Prostate gland (tissue), 2 donors: ENCODE measurements at places on chromosomes 1 and 21. TPM values are rescaled to one million over a fixed set of nuclear protein-coding genes. Genes with fewer than 3 reads are reported as not detected.

DNA sequence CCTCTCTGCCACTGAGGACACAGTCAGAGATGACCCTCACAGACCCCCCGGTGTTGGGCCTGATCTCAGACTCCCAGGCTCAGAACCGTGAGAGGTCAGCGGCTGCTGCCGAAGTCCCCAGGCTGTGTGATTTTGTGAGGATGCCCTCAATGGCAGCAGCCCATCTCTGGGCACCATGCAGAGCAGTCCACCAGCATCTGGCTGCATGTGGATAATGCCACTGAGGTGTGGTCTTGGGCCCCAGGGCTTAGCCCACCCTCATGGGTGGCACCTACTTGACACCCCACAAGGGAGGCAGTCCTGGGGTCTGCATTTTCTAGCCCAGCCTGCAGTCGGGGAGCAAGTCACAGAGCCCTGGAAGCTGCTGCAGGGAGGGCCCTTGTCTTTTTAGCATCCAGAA, 5.5 kb upstream of the ACTRT2 start:
- no peaks in the 10 kb centered on the region for H3K4me1 ChIP-seq
- H3K27ac ChIP-seq = no peak overlapping the region
- no peak for DNase-seq
- no peaks in the 10 kb centered on the region for H3K36me3 ChIP-seq
- no peak overlapping the region for H3K4me3 ChIP-seq

DNA sequence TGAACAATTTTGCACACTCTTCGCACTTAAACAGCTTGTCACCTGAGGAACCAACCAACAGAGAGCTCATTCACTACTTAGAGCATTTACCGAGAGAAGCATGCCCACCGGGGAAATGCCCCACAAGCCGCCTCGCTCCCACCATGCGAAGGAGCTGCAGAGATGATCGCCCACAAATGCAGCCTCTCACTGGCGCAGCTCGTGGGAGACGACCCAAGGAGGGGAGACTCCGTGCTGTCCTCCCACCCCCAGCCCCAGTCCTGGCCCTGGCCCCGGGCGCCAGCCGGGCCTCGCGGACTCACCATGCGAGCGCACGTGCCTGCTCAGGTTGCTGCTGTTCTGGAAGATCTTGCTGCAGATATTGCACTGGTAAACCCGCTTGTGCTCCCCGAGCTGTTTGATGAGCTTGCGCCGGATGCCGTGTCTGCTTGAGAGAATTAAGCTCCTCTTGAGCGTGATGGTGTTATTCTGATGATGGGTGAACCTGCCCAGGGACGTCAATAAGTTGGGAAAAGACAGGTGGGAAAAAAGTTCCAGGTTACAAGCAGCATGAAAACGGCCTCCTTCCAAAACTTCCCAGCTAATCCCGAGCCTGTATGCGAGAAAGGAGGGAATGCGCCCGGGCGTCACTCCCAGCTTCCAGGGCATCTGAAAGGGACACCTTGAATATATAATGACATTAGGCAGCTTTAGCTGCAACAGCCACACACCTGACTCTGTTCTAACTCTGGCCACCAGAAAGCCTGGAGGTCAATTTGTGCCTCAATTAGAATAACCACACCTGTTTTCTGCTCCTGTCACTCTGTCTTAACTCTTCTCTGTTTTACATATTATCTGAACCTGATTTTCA, 42.8 kb downstream of the PRDM15 start:
- H3K36me3 ChIP-seq = no peaks in the 10 kb centered on the region
- no peaks in the 10 kb centered on the region for H3K4me1 ChIP-seq
- H3K27me3 ChIP-seq = no peaks in the 10 kb centered on the region
- no peak overlapping the region for H3K27ac ChIP-seq
- no peak overlapping the region for H3K4me3 ChIP-seq

DNA sequence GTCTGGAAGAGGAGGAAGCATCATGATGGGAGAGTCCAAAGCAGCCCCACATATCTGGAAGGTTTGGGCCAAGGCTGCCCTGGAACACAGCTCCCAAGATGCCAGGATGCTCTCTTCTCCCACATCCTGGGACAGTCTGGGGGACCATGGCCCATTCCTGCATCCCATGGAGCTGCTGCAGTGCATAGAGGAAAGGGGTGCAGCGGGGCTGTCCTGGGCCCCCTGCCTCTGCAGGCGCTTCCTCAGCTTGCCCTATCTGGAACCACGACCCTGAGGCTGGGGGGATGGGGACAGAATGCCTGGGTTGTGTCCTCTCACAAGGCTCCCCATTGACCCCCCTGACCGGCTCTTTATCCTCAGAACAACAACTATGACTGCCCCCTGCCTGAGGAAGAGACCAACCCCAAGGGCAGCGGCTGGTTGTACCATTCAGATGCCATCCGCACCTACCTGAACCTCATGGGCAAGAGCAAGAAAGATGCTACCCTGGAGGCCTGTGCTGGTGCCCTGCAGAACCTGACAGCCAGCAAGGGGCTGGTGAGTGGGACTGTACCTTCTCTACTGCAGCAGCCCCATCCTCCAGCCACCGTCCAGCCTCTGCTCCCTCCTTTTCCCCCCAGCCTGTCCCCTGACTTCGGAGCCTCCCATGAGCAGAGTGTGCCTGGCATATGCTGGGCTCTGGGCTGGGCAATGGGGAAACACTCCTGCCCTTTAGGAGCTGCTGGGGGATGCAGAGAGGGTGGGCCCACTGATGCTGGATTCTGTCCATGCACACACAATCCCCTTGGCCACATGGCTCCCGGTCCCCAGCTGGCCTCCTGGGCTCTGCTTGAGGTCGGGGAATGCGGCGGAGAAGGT, 39.6 kb downstream of the PKP1 start:
- no peaks in the 10 kb centered on the region for H3K27me3 ChIP-seq
- no peak overlapping the region for H3K4me3 ChIP-seq
- no peaks in the 10 kb centered on the region for H3K4me1 ChIP-seq
- H3K36me3 ChIP-seq = no peaks in the 10 kb centered on the region
- DNase-seq = no peak

- no peak overlapping the region for H3K4me3 ChIP-seq
- DNase-seq = no peak
- no peaks in the 10 kb centered on the region for H3K36me3 ChIP-seq
- no peaks in the 10 kb centered on the region for H3K27me3 ChIP-seq
- H3K4me1 ChIP-seq = no peaks in the 10 kb centered on the region
Observed at GRCh38 chr1:113849072-113849471, 22.4 kb downstream of the PTPN22 start.

- H3K27ac ChIP-seq = peak overlapping the region; percentile 5
- no peaks in the 10 kb centered on the region for H3K36me3 ChIP-seq
- no peak for DNase-seq
Observed at GRCh38 chr1:201885531-201886075, 3.1 kb upstream of the SHISA4 start.

- no peaks in the 10 kb centered on the region for H3K36me3 ChIP-seq
- no peaks in the 10 kb centered on the region for H3K27me3 ChIP-seq
- H3K4me3 ChIP-seq = no peak overlapping the region
- no peak for DNase-seq
- H3K27ac ChIP-seq = no peak overlapping the region
- no peaks in the 10 kb centered on the region for H3K4me1 ChIP-seq
Observed at GRCh38 chr1:177571485-177572076, 398.3 kb downstream of the SEC16B start.

DNA sequence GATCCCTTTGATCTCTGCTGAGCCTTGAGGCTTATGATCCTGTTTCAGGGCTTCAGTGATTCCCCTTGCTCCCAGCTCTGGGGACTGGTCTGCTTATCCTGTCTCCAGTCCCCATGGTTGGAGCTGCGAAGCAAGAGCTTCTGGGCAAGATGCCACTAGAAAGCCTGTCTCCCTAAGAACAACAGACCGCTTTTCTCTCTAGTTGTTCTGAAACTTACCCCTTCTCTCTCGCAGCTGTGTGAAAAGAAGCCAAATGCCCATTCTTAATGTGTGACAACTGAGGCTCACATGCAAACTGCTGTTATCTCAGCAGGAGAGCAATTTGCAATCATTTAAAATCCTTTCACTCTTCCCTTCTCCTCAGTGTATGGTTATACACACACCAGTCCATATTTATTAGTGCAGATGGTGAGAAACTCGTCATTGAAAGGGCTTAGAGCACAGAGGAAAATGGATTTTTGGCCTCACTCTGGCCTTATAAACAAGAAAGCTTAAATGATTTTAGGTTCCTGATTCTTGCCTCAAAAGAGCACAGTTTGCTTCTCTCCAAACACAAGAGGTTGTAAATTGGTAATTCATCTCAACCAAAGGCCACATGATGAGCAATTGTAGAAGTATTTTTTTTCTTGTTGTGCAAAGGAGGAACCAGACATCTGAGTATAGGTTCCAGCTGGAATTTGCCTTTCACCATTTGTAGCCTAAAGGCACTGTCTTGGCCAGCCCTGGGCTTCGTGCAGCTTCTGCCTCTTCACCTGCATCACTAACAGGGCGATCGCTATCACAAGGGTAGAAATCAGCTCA, 179.2 kb upstream of the LMO4 start:
- H3K36me3 ChIP-seq = no peaks in the 10 kb centered on the region
- H3K4me1 ChIP-seq = no peaks in the 10 kb centered on the region
- DNase-seq = no peak
- H3K27me3 ChIP-seq = no peaks in the 10 kb centered on the region

GRCh38 chr21:31425138-31425537, 81.1 kb upstream of the TIAM1 start:
- DNase-seq = no peak
- no peaks in the 10 kb centered on the region for H3K4me1 ChIP-seq

The ESRRG gene
- total RNA-seq = 16.2 TPM

The AK4 gene
- total RNA-seq = 63.1 TPM

The EFNA3 gene
- 5.9 TPM for total RNA-seq
